NCI-H748 treated with DMSO at 0.1 percent for 48 hours (cell line): ENCODE measurements at places on chromosomes 7 and 10.
A peak's percentile ranks its signal among the peaks of the same experiment; 100 is the strongest.

- no peak for DNase-seq
These were observed 149.8 kb downstream of the DOCK4 start for GRCh38 chr7:112056409-112056808.

DNA sequence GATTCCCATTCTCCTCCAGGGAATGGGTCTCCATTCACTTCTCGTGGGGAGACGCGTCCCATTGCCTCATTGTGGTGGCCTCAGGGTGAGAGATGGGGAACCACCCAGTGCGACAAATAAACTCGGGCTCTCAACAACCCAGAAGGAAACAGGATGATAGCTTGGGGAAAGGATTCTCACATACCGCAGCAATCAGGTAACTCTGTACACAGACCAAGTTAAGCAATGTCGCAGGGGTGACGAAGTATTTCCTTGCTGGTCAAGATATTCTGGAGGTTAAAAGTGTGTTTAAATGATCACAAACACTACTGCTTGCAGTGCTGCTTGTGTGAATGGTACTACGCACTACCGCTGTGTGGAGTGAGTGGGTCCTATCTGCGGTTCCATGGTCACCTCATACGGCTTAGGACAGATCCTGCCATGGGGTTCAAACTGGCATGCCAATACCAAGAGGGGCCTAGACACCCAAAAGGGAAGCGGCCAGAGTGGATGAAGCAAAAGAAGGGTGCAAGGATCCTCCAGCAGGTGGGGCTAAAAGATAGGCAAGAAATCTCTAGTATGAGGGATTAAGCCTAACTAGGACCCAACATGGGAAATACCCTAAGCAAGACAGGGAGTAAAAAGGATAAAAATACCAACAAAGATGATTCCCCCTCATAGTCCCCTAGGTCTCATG is 143.8 kb upstream of the TMEM106B start:
- peak; percentile 55 for DNase-seq

DNA sequence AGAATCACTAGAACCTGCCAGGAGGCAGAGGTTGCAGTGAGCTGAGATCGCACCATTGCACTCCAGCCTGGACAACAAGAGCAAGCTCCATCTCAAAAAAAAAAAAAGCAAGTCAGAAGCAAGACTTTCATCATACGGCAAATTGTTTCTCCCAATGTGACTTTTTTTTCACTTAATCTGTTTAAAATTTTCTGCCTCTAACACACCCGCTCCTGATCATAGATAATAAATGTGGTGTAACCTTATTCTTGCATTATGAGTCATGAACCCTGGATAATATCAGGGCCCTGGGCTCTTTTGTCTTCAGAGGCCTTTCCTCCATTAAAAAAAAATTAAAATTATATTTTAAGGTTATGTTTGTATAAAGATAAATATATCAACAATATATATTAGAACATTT is 111.4 kb upstream of the JCAD start:
- DNase-seq: no peak

DNA sequence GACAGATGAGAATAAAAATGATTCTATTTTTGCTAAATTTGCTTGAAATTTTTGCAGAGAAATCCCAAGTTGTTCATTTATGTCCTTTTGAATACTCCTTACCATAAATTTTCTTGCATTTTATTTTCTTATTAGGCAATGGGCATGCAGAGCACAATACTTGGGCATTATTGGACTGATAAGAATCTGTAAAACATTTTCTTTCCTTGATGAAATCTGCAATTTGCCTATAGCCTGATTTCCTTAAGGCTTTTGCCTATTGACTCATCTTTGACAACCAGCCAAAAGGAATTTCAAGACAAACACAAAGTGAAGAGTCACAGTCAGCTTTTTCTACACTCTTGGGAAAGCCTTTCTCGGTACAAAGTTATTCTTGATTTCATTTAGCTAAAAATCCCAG is 30.5 kb upstream of the GNAT3 start:
- no peak for DNase-seq

- no peak for DNase-seq
These were observed 209.4 kb upstream of the PRSS1 start for GRCh38 chr7:142539901-142540300.

DNA sequence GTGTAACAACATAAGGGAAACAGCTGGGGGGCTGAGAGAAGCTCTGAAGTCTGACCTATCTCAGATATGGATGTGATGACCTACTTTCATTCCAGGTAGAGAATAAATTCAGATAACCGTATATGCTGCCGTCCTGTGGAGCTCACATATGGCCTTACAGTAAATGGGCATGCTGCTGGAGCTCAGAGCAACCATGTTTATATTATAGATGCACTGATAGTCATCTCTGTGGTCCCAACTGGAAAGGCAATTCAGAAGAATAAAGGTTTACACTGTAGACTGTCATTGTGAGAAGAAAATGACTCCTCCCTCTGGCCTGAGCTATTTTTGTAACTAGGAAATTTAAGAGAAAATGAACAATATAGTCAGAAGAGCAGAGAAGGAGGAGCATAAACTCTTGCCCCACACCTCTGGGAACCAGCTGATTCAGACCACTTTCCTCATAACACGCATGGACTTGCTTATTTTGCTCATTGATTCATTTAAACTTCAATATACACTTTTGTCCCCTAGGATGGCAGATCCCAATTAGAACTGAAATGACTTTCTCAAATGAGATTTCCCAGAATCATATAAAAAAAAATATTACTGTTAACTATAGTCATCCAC is 69.9 kb upstream of the NXPH1 start:
- no peak for DNase-seq

DNA sequence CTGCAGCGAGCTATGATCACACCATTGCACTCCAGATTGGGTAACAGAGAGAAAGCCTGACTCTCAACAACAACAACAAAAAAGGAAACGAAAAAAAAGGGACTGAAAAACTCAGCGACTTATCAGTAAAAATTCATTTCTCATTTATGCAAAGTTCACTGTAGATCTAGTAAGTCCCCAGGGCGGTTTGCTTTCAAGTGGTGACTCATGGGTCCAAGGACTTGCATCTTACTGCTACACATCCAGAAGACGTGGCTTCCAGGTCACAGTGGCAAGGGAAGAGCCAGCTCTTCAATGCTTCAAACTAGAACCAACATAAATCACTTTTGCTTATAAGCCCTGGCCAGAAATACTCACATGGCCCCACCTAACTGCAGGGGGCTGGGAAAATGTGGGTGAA is 178.3 kb upstream of the AUTS2 start:
- DNase-seq: no peak

GRCh38 chr10:86651631-86652331 is 2.6 kb upstream of the OPN4 start:
- DNase-seq: no peak
